ENCODE measurements at places on chromosomes 12 and 14. TPM values are rescaled to one million over a fixed set of nuclear protein-coding genes. Genes with fewer than 3 reads are reported as not detected.

The SRRM4 gene
- total RNA-seq: 0.03 TPM

The WIF1 gene
- 0.29 TPM for total RNA-seq

The CLEC4D gene
- total RNA-seq: not detected

The LGR5 gene
- not detected for total RNA-seq

The ACRBP gene
- total RNA-seq: not detected

The CARMIL3 gene
- total RNA-seq: not detected

The KRT8 gene
- 111 TPM for total RNA-seq

The CEP290 gene
- 32.8 TPM for total RNA-seq

The EIF5 gene
- 161 TPM for total RNA-seq

The ERP27 gene
- not detected for total RNA-seq

The DEPDC4 gene
- 2.4 TPM for total RNA-seq

The DPY19L2 gene
- 4.5 TPM for total RNA-seq

The RIN3 gene
- 0.86 TPM for total RNA-seq

The KIF26A gene
- 1.7 TPM for total RNA-seq

The LRRC43 gene
- not detected for total RNA-seq

The TRPV4 gene
- 0.65 TPM for total RNA-seq

The FIGNL2 gene
- 0.09 TPM for total RNA-seq

The SELPLG gene
- 0.23 TPM for total RNA-seq

The WNT1 gene
- not detected for total RNA-seq

The NOS1 gene
- total RNA-seq: not detected

The BLTP3B gene
- total RNA-seq: 25.8 TPM
